ENCODE measurements at places on chromosomes 4 and X.

DNA sequence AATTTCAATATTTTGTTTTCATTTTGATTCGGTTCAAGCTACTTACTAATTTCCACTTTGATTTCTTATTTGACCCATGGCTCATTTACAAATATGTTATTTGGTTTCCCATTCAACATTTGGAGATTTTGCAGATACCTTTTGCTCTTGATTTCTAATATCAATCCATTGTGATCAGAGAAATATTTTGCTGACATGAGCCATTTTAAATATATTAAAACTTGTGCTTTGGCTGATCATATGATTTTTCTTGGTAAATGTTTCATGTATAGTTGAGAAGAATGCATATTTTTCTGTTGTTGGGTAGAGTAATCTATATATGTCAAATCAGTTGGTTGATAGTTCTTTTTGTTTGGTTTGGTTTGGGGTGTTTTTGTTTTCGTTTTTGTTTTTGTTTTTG is 95.0 kb downstream of the GASK1B start:
- DNase-seq: no peak

- no peak for DNase-seq
Observed at GRCh38 chr4:152065545-152065944, 304.7 kb upstream of the GATB start.

DNA sequence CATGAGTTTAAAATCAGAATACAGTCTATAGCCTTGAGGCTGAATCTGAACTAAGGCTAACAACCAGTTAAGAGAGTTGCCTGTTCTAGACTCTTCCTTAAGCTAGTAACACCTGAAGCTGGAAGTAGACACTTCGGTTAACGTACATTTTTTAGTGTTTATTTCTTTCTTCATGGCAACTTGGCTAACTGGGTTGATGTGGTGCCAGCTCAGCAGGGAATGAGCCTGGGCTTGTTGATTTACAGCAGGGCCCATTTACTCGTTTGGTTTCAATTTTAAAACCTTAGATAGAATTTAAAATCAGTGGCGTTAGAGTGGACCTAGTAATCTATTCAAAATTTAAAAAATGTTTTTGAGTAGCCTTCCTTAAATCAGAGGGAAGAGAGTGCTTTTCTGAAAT is 137.6 kb upstream of the ESX1 start:
- DNase-seq: no peak

- DNase-seq: no peak
Observed at GRCh38 chr4:118035309-118035708, 1.0 kb downstream of the NDST3 start.

DNA sequence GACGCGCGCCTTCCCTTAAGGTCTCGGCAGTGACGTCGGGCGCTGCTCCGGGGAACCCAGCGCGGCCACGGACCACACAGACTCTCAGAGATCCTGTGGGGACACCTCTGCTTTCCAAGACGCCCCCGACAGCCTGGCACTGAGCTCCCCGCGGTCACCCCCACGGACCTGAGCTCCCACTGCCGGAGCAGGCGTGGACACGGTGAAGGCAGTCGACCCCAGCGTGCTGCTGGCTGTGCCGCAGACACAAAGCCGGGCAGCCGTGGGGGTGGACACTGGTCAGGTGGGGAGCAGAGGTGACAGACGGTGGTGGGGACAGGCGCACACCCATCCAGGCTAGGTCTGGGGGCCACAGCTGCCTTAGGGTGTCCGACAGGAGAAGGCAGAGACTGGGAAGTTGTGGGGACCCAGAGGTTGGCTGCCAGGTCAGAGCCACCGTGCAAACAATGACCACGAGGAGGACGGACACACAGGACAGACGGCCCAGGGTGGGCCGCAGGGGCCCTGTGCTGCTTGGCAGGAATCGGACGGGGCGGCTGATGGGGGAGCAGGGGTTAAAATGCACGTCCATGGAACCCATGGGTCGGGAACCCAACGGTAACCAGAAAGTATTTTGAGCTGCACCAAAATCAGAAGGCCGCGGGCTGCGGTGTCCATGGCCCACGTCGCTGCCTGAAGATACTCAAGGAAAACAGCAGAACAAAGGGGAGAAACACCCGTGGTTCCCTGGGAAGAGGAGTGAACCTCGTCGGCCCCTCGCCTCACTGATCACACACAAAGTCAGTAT is 16.6 kb upstream of the GTPBP6 start:
- DNase-seq: no peak

DNA sequence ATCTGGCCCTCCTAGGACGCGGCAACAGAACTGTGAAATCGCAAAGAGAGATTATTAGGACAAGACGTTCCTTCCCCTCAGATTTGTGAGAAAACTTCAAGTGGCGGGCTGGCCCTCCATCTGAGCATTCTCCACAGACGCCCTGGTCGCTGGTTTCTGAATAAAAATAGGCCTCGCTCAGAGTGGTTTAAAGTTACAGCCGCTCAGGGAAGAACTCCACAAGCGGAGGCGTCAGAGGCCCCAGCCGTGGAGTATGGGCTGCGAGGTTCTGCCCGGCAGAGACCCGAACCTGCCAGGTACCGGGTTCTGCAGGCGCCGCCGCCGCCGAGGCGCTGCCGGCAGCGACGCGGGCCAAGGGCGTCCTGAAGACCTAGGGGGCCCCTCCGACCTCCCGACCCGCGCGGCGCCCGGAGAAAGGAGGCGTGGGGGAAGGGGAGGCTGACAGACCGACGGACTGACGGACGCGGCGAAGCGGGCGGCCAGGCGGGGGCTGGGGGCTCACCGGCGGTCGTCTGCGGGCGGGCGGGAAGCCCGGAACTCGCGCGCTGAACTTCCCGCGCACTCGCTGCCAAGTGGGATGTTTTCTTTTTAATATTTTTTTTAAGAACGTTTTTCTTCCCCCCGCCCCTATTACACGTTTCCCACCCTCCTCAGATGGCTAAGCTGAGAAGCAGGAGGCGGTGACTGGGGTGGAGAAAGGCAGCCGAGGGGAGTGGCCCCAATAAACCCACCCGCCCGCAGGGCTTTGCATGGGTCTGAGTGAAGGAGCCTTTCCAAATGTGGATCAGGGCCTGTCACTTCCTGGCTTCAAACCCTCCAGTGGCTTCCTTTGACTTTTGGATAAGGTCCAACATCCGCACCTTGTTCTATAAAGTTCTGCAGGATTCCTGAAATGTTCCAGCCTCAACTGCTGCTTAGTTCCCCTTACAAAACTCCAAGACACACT is at the start of gene PABPC4L:
PABPC4L (minus strand) TSS at position 574 of the 946 bp plus-strand sequence. CDS start 770 bp downstream, outside the sequence.
- no peak for DNase-seq

- DNase-seq: no peak
Observed at GRCh38 chrX:134935276-134935675, 55.5 kb upstream of the SMIM10 start.

GRCh38 chrX:10471418-10471817 is 149.0 kb downstream of the MID1 start:
- DNase-seq: no peak

GRCh38 chr4:168842186-168842585 is 167.9 kb downstream of the CBR4 start:
- DNase-seq: no peak

DNA sequence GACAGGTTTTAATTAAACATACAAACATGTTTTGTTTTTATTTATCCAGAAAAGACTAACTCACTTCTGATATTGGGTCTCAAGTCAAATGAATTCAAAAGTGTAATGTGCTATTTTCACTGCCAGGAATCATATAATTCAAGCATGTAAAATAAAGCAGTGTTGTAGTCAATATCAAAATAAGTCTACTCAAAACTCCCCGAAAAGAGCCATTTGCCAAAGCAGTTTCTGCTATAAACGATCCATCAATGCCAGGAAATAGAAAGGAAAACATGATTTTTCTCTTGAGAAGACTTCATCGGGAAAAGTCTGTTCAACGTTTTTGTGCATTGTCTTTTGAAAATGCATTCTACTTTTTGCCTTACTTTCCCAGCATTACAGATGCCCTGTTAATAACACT is 633.3 kb downstream of the FAT4 start:
- no peak for DNase-seq

GRCh38 chrX:123184866-123185276 is 793 bp downstream of the GRIA3 start:
- no peak for DNase-seq

GRCh38 chrX:9786798-9787635 is 788 bp downstream of the SHROOM2 start:
- DNase-seq: no peak

DNA sequence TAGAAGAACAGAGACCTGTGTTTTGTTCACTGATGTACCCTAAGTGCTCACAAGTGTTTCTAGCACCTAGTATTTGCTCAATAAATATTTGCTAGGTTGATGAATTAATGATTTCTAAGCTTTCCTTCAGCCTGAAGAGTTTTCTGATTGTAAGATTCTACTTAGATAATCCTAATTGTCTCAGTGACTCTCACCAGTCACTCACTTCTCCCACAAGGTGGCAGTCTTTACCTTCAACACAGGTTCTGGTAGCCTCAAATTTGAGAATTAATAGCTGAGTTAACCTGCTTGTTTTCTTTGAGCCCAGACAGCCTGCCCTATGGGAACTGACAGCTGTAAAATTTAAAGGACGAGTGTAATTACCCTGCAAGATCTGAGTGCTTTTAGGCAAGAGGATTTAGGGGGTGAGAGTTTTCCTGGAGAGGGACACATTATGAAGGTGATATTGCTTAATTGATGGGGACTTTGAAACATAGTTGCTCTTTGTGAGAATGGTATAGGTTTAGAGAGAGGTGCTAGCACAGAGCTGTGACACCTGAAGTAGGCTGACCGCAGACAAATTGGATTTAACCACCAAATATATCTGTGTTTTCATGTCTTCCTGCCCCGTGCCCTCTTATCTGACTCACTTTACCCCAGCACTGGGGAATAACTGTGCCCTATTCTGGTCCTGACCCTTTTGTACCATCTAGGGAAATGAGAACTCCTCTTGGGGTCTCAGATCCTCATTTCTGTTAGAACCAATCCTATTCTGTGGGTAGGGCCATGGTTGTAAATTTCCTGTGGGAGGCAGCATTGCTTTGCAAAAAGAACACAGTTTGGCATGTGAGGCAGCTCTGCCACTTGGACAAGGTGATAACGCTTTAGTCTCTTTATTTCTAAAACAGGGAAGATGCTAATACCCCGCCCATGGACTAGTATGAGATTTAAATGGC is 27.7 kb downstream of the CD38 start:
- peak; percentile 32 for DNase-seq

GRCh38 chr4:105765690-105766407 is 57.3 kb downstream of the GSTCD start:
- DNase-seq: no peak

All from activated naive CD8-positive, alpha-beta T cell treated with anti-CD3 and anti-CD28 coated beads, Interleukin-2, amount 50 U/mL, for 24 hours (primary cell).